ENCODE measurements at places on chromosomes 7 and 10. TPM values are rescaled to one million over a fixed set of nuclear protein-coding genes. Genes with fewer than 3 reads are reported as not detected.

The ZNF679 gene
- total RNA-seq = not detected

The OR6B1 gene
- total RNA-seq = not detected

The SLC13A1 gene
- not detected for total RNA-seq

The MSS51 gene
- total RNA-seq = 1.1 TPM

The RASA4B gene
- 1.8 TPM for total RNA-seq

The ENO4 gene
- total RNA-seq = under 0.01 TPM

The GNG11 gene
- 6.1 TPM for total RNA-seq

The AGR3 gene
- total RNA-seq = not detected

The PODXL gene
- total RNA-seq = 1.4 TPM

The SRGN gene
- total RNA-seq = 46.4 TPM

The HMX2 gene
- not detected for total RNA-seq

The AKR1D1 gene
- not detected for total RNA-seq

The MMD2 gene
- total RNA-seq = not detected

Measured in IMR-90 (cell line).